ENCODE measurements at places on chromosomes 5 and 9.

GRCh38 chr9:99118782-99119466 lies 14.0 kb downstream of the TGFBR1 start:
- DNase-seq: no peak

GRCh38 chr5:38557308-38557710 lies 863 bp upstream of the LIFR start:
- DNase-seq: no peak

GRCh38 chr9:16294133-16294770 lies 576.2 kb downstream of the BNC2 start:
- DNase-seq: no peak

- DNase-seq: no peak
Measured at GRCh38 chr9:83509402-83509801, 28.8 kb downstream of the FRMD3 start.

- DNase-seq: no peak
Measured at GRCh38 chr5:103793595-103794182, 231.1 kb upstream of the NUDT12 start.

GRCh38 chr5:72226950-72227349 lies 93.1 kb downstream of the MRPS27 start:
- DNase-seq: no peak

GRCh38 chr5:77832938-77833337 lies 56.8 kb upstream of the TBCA start:
- DNase-seq: no peak

- DNase-seq: no peak
Measured at GRCh38 chr5:3302228-3302627, 293.4 kb upstream of the IRX1 start.

DNA sequence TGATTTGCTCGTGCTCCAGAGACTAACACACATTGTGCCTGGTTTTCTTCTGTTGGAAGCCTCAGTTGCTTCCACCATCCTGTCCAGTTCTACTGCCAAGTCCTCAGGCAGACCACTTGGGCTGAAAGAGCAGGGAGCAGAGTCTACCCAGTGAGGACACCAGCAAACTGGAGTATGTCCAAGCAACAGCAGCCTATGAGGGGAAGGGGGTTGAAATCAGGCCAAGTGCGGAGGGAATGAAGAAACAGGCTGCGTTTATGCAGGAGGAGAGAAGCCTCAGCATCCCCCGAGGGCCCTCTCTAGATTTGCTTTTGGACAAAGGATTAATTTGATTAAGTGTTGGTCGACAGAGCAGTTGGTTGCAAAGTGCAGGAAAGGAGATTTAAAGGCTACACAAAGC lies 14.5 kb downstream of the DOCK2 start:
- DNase-seq: no peak

DNA sequence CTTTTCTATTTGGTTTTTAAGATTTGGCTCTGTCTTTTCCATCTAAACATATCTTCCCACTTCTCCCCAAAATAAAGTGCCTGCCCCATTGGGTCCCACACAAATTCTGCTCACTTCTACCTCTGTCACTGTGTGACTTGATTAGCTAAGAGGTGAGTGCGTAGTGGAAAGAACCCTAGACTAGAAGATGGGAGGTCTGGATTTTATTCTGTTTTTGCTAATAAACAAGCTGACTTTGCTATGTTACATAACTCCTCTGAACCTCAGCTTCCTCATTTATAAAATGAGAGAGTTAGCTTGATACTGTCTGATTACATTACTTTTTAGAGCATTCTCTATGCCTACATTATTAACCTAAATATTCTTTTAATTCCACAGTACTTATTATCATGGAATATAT lies 51.3 kb upstream of the PTGER4 start:
- DNase-seq: no peak

- DNase-seq: no peak
Measured at GRCh38 chr9:36551910-36552309, 20.8 kb upstream of the MELK start.

GRCh38 chr5:74693191-74693590 lies 8.2 kb downstream of the HEXB start:
- DNase-seq: no peak

DNA sequence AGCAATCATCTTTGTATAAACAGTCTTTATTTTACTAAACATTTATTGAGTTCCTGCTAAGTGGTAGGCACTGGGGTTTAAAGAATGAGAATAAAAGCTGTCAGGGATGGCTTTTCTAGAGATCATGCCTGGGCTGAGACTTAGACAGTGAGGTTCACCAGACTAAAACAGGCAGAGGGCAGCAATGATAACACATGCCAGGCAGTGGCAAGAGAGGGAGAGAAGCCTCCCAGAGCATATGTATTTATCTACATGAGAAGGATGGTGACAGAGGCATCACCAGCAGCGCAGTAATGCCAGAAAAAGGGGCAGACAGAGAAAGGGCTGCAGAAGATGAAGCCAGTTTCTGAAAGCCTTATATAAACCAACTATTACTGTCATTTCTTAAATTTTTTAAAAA lies 121.0 kb upstream of the CCDC180 start:
- DNase-seq: no peak

DNA sequence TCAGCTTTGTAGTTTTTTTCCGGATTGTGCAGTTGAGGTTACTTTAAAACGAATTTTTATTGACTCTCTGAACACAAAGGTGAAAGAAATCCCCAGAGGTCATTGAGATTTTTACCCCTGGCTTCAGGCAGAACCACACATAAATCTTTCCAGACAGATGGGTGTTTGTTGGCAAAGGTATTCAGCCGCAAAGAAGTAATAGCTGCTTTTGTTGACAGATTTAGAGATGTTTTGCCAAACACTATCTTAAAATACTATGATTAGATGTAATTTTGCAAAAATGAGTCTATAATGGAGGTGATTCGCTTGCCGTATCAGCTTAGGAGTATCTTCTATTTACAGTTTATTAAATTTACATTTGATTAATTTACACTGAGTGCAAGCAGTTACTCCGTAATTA lies 418.3 kb upstream of the CLINT1 start:
- DNase-seq: no peak
